Prostate gland (tissue), 2 donors: ENCODE measurements at places on chromosomes 6 and 20. TPM values are rescaled to one million over a fixed set of nuclear protein-coding genes. Genes with fewer than 3 reads are reported as not detected.

Gene TFAP2C
- 9.4 TPM for total RNA-seq

Gene CLPSL1
- total RNA-seq = not detected

Gene TRIM15
- total RNA-seq = not detected

DNA sequence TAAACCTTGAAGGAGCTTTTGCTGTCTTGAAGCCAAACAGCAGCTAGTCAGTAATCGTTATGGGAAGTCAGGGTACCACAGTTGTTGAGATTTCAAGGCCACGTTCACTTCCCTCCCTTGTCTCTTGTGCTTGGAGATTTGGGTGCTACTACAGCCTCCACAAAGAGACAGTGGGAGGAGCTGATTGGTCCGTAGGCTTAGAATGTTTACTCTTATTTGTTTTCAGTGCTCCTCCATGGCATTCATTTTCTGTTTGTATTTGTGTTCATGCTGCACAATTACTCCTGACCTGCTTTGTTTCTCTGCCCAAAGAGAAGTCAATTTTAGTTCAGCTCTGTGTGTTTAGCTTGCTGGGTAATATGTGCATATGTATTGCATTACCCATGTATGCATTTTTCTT, 147.7 kb downstream of the PRL start:
- no peak for DNase-seq

GRCh38 chr20:44361021-44361420, 5.5 kb downstream of the HNF4A start:
- DNase-seq = no peak

GRCh38 chr6:54898767-54899166, 52.2 kb downstream of the FAM83B start:
- no peak for DNase-seq

- peak; percentile 66 for DNase-seq
These were observed 119.1 kb upstream of the CD93 start for GRCh38 chr20:23205211-23205610.

DNA sequence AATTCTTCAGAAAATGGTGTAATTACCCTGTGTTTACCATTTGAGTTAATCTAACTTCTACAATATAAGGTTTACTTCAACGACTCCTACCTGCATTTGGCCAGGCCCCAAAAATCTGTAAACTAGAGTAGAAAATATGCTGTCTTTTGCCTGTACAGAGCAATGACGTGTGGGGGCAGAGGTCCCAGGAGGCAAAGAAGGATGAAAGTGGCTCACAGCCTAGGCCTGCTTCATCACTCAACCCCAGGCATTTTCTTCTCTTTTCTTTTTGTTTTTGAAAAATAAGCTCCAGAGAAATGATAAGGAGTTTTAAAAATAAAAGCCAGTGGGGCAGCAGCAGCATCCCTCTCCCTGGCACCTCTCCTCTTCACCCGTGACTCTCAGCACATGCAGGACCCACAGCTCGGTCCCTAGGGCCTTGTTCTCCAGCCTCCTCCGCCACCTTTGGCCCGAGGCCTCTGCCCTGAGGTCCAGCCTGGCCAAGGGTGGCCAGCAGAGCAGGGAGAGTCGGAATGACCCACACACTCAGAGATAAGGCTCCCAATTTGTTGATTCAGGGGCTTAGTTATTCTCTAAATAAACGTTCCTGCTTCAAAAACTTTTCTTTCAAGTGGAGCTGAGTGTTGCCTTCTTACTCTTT, 310.3 kb upstream of the RNF24 start:
- no peak for DNase-seq

GRCh38 chr6:35973670-35974222, 50.7 kb downstream of the SLC26A8 start:
- no peak for DNase-seq

- no peak for DNase-seq
These were observed 16.8 kb upstream of the CDH22 start for GRCh38 chr20:46324960-46325703.

- no peak for DNase-seq
These were observed 51.1 kb upstream of the NHSL1 start for GRCh38 chr6:138550346-138550767.

DNA sequence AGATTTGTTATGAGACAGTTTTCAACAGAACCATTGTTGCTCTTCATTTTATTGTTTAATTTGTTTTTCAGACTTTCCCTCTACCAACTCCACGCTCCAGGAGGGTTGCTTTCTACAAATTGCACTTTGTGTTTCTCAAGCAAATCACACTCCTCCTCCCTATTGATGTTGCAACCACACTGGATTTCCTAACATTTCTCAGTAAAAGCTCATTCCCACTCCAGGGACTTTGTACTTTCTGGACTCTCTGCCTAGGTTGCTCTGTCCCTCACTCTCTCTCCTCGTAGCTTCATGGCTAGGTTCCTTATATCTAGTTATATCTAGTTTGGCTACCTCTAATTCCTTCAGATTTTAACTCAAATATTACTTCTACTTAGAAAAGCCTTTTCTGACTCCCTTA, 20.3 kb downstream of the PGK2 start:
- DNase-seq = no peak
